Fibroblast of skin of back (primary cell): ENCODE measurements at places on chromosomes 12 and 14.

DNA sequence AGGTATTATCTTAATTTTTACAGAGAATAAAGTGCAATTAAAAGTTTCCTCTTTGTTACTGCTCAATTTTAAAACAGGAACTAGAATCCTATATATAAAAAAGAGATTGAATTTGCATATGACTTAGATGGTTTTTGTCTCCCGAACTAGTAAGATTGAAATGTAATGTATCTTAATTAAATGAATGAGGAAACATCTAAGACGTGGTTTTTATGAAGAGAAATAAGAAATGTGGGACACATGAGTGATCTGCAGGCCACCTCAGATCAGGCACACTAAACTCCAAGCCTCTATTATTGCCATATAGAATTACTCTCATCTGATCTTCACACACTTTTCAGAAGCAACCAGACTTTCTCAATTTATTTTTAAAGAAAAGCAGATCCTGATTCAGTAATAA is 158.6 kb downstream of the CPNE8 start:
- DNase-seq = no peak

DNA sequence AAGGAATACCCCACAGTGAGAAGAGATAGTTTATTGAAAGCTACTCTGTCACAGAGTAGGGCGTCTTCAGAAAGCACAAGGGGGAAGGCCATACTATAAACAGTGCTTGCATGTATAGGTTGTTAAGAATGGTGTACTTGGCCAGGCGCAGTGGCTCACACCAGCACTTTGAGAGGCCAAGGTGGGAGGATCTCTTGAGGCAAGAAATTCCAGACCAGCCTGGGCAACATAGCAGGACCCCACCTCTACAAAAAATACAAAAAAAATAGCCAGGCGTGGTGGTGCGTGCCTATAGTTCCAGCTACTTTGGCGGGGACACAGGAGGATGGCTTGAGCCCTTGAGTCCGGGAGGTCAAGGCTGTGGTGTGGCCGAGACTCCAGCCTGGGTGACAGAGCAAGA is 38.0 kb upstream of the PAPOLA start:
- no peak for DNase-seq

- DNase-seq = no peak
These were observed 435.1 kb downstream of the ZFP36L1 start for GRCh38 chr14:68357777-68358176.

GRCh38 chr14:55066223-55066622 is 14.8 kb downstream of the MAPK1IP1L start:
- DNase-seq = no peak

DNA sequence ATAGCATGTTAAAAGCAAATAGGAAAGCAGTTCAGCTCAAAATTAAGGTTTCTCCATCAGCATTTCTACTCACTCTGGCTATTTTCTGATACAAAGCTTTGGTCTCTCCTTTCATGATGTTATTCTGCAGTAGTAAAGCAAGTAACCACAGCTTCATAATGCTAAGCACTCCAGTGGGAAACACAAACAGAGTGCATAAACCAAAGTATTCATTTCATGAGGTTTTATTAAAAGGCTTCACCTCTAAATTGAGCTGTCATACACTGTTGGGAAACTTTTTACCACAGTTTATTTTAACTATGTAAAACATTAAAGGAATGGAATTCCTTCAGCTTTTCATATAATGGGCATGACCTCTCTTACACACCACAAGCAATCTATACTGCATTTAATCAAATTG is 157.9 kb upstream of the LMO3 start:
- no peak for DNase-seq

GRCh38 chr14:101358320-101359125 is 202.8 kb upstream of the DIO3 start:
- DNase-seq = no peak

DNA sequence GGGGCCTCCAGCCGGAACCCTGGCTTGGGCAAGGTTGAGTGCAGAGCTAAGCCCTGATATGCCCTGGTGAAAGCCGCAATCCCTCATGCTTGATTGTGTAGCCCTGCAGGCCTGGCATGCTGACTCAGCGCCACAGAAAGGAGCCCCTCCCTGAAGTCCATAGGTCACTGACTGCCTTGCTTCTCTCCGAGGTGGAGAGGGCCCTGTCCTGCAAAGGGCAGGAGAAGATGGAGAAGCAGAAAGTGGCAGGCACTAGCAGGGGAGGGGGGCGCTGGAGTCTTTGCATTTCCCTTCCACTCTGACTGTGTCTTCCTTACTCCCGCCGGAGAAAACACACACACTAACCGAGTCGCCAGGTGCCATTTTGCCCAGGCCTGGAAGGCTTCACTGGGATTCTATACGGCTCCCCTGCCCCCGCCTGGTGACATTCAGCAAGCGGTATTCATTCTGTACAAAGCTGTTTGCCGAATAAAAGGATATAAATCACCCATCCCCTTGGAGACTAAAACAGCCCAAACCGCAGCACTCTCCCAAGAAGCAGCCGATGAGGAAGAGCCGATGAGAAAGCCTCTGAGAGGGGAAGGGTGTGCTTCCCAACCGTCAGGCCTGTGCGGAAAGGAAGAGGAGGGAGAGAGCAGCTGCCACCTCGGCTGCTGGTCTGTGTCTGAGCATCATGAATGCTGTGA is 69.8 kb downstream of the SLC6A12 start:
- peak; percentile 23 for DNase-seq

DNA sequence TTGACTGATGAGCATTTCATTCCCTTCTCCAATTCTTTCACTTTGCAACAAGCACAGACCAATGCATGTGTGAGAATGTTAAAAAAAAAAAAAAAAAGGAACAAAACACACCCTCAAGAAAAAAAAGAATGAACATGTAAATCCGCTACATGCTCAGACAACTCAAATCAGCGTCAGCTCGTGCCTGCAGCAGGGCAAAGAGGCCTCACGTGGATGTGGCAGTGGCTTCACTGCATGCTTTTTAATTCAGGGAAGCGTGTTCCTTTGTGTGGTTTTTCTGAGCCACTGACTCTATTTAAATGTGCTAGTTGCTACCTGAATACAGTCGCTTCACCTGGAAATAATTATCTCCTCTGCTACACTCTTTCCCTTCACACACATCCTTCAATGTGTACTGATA is 55.1 kb downstream of the PPP1R36 start:
- no peak for DNase-seq

GRCh38 chr12:32360956-32361355 is 38.4 kb upstream of the FGD4 start:
- DNase-seq = no peak

DNA sequence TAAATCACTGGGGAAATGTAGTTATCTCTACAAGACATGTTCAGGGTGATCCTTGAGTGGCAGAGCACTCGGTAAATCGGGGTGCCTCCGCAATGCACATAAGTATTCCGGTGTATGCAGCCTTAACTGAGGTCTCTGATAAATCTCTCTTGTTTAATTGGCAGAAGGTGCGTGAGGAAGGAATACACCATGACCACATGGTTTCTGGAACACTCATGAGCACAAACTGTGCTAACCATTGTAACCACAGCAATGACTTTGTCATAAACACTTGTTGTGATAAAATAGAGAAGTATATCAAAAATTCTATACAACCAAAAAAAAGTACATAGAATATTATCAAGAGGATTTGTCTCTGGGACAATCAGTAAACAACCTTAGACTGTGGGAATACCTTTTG is 146.8 kb upstream of the DIO2 start:
- no peak for DNase-seq

DNA sequence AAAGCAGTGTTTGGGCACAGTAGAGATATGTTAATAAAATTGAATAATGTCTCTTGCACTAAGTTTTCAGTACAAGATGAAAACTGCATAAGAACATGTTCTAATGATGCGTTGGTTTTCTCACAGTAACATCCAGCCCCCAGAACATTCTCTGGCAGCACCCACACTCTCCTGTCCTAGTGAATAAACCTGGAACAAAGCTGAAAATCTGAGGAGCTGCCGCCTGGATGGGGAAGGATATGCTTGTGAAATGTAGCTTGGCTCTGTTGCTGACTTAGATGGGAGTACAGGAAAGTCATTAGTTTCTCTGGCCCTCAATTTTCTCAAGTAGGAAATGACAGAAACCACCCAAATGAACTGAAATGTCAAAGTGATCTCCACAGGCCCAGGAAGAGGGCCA is 323.8 kb downstream of the APAF1 start:
- no peak for DNase-seq

DNA sequence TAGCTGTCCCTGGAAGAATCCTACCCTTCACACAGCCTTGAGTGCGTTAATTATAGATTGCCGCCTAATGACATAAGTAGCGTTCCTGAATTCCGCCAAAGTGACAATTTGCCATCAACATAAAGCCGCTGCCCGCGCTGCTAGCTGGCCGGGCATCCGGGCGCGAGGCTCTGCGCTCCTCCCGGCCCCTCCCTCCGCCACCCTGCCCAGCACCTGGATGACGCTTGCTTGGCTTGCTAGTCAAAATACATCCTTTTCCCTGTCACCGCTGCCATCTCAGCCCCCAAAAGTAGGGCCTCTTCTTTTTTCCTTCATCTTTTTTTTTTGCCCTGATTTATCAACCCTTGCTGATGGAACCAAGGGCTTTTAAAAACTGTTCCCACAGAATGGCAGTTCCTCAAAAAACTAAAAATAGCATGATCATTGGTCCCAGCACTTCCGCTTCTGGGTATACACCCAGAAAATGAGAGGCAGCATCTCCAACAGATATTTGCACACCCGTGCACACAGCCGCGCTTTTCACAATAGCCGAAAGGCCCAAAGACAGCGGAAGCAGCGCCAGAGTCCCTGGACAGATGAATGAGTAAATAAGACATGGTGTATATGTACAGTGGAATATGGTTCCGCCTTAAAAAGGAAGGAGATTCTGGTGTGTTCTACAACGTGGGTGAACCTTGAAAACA is 235.2 kb downstream of the BCL11B start:
- DNase-seq = no peak

DNA sequence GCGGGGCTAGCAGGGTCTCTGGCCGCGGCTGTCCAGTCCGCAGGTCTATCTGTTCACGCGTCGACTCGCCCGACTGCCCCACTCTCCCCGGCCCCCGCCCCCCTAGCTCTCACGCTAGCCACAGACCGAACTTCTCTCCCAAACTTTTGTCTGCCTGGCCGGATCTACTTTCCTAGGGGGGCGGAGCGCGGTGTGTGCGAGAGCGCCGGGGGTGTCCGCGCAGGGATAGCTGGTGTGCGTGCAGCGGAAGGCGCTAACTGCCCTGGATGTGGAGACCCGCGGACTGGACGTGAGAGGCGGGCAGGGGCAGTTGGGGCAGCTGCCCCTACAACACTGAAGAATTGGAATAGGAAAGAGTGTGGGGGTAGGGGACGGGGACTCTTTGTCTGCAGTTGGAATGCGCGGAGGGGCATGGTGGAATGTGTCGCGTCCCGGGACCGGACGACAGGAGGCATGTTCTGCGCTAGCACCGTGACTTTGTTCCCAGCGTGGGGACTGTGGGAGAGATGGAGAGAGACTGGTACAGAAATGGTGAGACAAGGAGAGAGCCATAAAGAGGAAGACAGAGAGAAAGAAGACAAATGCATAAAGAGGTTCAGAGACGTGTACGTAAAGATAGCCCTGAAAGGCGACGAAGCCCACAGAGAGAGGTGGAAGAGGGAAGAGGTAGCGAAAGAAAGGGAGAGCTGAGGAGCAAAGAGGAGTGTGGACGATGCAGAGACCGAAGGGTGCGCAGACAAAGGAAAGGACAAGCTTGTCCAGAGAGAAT is at the start of gene AJUBA:
TSS of gene AJUBA (minus strand) at position 75 of the 769 bp plus-strand sequence. CDS start 285 bp downstream, outside the sequence.
- DNase-seq = peak; percentile 97

- peak; percentile 8 for DNase-seq
These were observed 148.0 kb downstream of the FUT8 start for GRCh38 chr14:65560340-65561027.

DNA sequence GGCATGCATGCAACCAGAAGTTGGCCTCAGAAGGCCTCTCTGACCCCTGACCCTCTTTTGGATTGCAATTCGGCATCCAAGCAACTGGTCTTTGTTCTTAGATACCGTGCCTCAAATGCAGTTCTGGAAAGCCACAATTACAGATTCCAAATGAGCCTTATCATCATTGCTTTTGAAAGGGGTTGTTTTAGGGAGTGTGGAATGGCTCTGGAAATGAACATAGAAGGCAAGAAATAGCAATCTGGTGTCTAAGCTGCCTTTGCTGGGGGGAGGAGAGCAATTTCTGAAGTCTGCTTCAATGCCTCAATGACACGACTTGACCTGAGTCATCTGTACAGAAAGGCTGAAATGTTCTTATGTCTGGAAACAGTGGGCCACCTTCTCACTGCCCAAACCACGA is 250.1 kb downstream of the NUAK1 start:
- DNase-seq = peak; percentile 75

DNA sequence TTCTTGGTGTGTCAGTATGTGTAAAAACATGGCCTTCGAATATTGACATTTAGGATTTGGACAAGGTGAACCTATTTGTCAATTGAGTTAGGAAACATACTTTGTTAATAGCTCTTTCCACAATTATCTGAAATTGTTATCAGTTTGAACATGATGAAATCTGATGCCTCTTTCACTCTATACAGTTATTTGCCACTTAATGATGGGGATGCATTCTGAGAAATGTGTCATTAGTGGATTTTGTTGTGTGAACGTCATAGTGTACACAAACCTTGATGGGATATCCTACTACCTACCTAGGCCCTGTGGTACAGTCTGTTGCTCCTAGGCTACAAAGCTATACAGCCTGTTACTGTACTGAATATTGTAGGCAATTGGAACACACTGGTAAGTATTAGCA is 4.8 kb downstream of the TULP3 start:
- DNase-seq = no peak

DNA sequence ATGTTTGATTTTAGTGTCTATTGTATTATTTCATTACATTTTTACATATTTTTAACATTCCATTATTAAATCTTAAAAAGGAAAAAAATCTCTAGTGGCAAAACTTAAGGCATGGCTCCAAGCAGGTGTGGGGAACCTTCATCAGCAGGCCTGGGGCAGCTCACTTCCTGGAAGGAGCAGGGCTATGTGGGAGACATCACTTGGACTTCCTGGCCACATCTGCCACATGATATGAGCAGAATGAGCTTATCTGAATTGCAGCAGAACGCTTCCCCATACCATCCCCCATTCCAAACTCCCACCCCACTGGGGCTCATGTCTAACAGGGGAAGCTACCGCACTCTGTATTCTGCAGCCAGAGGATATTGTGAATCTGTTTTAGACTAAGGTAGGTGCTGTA is 35.0 kb upstream of the KCNA1 start:
- DNase-seq = no peak

DNA sequence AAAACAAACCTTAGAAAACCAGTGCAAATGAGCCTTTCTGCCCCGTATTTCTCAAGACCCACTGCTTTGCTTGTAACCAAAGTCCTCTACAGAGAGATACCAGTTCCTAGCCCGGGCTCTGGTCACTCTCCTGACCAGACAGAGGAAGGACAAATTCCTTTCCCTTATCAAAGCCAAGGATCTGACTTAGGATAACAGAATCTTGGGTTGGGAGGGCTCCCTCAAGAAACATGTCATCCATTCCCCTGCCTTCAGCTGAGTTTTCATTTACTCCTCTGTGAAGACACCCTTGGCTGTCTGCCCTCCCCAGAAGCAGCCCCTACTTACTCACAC is 116.0 kb upstream of the PARP11 start:
- DNase-seq = no peak

GRCh38 chr14:24053548-24054323 is 1.9 kb downstream of the CARMIL3 start:
- no peak for DNase-seq

- no peak for DNase-seq
These were observed 20.7 kb downstream of the TSPAN9 start for GRCh38 chr12:3097836-3098235.

GRCh38 chr14:75770635-75771034 is 109.6 kb downstream of the TTLL5 start:
- DNase-seq = no peak

- DNase-seq = no peak
These were observed 83.5 kb upstream of the NCOR2 start for GRCh38 chr12:124650912-124651311.

GRCh38 chr12:124742111-124742510 is 121.6 kb downstream of the SCARB1 start:
- DNase-seq = no peak
